ENCODE measurements at places on chromosomes 11 and 22.

DNA sequence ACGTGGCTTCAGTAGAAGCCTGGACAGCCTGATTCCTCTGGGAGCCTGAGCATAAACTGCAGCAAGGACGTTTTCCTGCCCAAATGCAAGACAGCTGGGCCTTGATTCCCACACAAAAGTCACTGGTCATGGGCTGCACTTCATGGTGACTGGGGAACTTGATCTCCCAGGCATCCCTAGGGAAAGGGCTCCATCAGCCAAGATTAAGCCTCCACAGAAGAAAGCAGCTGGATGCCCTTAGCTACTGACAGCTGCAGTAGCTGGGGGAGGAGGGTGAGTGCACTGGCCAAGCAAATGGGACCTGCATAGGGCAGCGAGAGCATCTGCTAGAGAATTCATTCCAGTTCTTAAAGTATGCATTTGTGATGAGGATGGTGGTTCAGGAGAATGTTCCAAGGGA lies 267.4 kb upstream of the ISX start:
- DNase-seq = no peak

DNA sequence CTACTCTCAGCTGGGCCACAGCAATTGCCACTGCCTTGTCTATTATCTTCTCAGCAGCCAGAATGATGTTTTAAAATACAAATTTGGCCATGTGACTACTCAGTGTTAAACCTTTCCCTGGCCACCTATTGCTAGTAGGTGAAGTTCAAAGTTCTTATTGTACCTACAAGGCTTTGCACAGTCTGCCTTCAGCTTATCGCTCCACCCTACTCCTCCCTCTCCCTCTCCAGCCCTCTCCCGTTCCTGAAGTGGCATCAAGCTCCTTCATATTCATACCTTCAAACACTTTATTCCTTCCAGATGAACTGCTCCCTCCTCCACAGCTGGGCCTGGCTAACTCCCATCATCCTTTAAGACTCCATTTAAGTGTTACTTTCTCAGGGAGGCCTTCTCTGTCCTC lies 37.3 kb downstream of the OR10A6 start:
- DNase-seq = no peak

DNA sequence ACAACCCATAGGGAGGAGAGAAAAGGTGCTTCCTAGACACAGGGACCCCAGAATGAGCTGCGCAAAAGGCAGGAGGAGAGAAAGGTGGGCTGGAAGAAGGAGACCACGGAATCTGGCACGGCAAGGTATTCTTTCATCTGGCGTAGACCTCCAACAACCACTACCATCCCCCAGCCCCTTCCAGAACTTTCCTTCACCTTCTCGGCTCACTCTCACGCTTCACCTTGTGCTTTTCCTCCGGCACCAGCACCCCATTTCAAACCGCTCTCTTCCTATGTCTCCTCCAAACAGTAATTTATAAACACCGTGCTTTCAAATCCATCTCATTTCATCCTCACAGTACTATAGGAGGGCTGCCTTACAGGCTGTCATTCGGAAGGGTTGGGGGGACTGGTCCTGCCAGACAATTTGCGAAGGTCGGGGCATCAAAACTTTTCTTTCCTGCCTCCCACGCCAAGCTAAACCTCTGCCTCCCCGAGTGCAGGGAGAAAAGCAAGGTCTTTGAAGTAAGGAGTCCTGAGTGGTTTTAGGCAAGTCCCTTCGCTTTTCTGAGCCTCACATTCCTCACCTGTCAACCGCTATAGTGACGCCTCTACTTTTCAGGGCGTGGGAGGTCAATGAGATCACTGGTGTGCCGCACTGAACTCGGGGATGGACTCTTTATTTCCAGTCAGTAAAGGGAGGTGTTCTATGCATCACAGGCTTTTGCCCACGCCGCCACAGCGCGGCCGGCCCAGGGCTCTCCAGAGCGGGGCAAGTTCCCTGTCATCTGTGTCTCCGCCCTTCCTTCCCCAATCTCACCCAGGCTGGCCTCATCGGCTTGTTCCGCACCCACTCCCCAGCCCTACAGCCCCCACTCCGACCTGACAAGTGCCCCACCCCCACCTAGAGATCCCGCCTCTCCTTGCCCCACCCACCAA lies 800 bp downstream of the KCTD21 start:
- DNase-seq = peak; percentile 75

GRCh38 chr11:50088231-50088630 lies 55.6 kb downstream of the OR4C45 start:
- no peak for DNase-seq

DNA sequence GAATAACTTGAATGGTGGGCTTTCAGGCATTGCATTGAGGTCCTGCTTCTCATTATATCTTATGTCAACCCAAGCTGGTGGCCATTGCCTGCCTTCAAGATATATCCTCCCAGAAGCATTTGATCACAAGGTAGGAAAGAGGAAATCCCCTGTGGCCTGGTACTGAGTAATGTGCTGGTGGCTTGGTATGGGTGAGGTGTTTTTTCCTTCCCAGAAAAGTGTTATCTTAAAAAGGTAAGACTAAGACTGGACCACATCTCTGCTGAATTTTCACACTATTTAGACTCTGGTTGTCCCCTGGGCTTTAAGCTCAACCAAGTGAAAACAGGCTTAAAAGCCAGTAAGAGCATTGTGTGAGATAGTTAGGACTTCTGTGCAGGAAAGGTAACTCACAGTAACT lies 3.7 kb downstream of the INSC start:
- no peak for DNase-seq

GRCh38 chr11:126414615-126415014 lies 59.1 kb downstream of the ST3GAL4 start:
- no peak for DNase-seq

- no peak for DNase-seq
These were observed 1390.7 kb downstream of the FAM181B start for GRCh38 chr11:81342966-81343365.

GRCh38 chr22:33919391-33920196 lies 682 bp downstream of the LARGE1 start:
- no peak for DNase-seq

GRCh38 chr22:38310518-38311322 lies 6.5 kb downstream of the CSNK1E start:
- DNase-seq = no peak

- no peak for DNase-seq
These were observed 1.2 kb downstream of the MAJIN start for GRCh38 chr11:64970731-64971151.

All from AML-193 (cell line).